ENCODE measurements at places on chromosomes 6 and 20.

DNA sequence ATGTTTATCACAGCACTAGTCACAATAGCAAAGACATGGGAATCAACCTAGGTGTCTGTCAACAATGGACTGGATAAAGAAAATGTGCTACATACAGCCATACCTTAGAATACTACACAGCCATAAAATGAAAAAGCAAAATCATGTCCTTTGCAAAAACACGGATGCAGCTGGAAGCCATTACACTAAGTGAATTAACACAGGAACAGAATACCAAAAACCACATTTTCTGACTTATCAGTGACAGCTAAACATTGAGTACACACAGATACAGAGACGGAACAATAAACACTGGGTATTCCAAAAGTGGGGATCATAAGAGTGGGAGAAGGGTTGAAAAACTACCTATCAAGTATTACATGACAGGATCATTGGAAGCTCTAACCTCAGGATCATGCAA lies 43.3 kb upstream of the DST start:
- no peak for DNase-seq

DNA sequence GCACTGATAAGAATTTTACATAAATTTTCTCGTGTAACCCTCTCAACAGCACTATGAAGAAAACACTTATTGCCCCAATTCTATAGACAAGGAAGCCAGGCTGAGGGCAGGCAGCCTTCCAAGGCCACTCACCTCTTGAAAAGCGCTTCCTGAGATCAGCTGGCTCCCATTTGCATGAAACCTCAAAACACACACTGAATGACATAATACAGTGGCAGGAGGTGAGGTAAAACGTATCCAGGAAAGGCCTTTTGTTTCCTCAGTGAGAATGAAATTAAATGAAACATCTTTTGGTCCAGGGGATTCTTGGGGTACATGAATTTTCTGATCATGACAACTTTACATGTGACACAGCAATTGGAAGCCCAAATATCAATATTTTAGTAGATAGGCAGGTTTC lies 112.5 kb downstream of the WDR27 start:
- DNase-seq = peak; percentile 87

DNA sequence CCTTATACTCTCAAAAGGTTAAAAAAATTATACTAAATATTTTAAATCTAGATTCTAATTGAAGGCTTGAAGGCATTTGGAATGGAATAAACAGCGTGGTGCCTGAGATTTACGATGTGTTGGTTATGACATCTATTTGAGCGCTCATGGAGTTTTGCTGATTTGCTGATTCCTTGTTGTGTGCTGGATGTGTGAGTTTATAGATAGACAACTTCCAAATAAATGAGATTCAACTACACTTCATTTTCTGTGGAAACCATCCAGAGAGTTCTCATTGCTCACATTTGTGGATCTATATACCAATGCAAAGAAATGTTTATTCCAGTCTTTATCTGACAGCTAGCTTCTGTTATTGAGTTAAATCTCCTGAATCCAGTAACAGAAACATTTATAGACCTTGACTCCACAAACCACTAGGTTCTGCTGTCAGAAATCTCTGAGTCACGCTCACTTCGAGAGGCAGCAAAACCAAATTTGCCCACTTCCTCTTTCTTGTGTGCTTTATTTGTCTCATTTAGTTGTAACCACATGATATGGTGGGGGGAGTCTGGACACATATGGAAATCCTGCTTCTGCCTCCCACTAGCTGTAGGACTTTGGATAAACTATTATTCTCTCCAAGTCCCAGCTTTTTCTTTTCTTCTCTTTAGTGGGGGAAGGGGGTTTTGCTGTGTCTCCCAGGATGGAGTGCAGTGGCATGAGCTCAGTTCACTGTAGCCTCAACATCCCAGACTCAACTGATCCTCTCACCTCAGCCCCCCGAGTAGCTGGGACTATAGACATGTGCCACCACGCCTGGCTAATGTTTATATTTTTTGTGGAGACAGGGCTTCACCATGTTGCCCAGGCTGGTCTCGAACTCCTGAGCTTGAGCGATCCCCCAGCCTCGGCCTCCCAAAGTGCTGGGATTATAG lies 54.5 kb downstream of the IPCEF1 start:
- no peak for DNase-seq

GRCh38 chr20:61846741-61847419 lies 218.8 kb downstream of the TAF4 start:
- no peak for DNase-seq

DNA sequence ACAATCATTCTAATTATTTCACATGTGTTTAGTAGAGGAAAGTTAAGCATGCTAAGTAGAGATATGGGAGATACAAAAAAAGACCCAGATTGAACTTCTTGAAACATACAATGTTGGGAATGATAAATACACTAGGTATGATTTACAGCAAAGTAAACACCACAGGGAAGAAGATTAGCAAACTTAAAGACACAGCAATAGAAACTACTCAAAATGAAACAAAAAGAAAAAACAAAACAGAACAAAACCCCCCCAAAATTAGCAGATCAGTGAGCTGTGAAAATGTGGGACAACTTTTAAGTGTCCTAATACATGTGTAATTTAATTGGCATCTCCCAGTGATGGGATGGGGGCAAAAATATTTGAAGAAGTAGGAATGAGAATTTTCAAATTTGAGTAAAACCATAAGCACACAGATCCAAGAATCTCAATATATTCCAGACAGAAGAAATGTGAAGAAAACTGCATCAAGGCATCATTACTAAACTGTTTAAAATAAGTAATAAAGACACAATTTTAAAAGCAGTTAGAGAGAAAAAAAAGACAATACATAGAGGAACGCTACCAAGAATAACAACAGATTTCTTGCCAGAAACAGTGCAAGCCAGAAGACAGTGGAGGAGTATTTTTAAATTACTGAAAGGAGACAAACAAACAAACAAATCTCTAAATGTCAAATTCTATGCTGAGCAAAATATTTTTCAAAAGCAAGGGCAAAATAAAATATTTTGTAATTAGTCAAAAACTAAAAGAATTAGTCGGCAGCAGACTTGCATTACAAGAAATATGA lies 473.7 kb downstream of the QKI start:
- no peak for DNase-seq

DNA sequence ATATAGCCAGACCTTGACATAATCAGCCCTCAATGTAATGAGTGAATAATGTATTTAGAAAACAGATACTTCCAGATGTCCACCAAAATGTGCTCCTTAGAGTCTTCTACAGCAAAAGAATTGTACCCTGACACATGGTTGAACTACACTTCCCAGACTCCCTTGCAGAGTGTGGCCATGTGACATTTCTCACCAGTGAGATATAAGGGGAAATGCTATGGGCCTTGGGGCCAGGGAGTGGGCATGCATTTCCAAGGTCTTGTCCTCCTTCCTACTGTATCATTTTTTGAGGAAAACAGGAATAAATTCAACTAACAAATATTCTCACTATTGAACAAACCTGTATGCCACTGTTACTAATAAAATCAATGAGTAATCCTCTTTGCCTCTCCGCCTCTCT lies 211.4 kb upstream of the SMLR1 start:
- DNase-seq = no peak

- peak; percentile 94 for DNase-seq
These were observed 36.5 kb upstream of the BCLAF1 start for GRCh38 chr6:136326038-136326553.

DNA sequence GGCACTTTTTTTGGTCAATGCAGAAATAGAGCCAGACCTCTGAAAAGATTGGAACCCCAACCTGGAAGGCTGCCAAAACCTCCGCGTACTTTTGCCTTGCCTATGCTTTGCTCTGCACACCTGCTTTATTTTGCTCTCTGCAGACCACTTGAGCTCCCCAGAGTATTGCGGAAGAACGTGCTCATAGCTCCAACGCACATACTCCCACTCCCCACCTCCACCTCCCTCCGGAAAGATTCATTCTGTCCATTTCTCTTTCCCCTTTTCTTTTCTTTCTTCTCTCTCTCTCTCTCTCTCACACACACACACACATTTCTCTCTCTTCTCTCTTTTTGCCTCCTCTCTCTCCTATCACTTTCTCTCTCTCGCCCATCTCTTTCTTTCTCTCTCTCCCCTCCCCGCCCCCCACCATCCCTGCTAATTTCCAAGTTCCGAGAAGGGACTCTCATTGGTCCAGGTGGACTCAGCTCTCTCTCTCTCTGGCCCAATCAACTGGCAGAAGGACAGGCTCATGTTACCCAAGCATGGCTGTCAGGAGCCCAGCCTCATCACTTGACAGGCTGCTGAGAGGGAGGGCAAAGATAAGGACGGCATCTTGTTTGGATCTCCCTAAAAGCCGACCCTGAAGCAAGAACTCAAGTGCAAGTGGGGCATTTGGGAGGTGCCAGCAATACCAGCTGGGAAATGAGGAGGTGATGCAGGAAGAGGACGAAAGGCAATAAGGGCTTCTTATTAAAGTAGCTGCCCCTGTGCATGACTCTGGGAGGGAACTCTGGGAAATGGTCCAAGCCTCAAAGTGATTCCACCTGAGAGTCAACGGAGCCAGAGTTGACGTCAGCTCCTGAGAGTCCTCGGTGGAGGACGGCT lies 246.1 kb downstream of the LY86 start:
- DNase-seq = peak; percentile 63

- no peak for DNase-seq
These were observed 57.2 kb downstream of the CNKSR3 start for GRCh38 chr6:154453329-154453728.

GRCh38 chr20:10790013-10790412 lies 116.2 kb upstream of the JAG1 start:
- DNase-seq = peak; percentile 74

DNA sequence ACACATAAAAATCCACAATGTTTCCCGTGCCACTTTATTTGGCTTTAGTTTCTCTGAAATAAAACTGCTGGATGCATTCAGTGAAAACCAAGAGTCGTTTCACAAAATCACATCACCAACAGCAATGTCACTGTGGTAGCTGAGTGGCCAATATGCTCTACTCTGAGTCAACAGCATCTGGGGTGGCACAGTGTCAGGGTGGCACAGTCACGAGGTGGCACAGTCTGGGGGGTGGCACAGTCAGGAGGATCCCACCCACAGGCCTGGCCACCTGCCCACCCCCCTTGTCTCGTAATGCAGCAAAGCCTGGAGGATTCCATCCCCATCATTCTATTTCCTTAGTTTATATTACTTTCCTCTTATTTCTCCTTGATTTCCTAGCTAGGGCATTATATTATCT lies 87.0 kb downstream of the ANKRD60 start:
- DNase-seq = no peak

GRCh38 chr6:74749211-74750147 lies 456.4 kb downstream of the COL12A1 start:
- DNase-seq = no peak

DNA sequence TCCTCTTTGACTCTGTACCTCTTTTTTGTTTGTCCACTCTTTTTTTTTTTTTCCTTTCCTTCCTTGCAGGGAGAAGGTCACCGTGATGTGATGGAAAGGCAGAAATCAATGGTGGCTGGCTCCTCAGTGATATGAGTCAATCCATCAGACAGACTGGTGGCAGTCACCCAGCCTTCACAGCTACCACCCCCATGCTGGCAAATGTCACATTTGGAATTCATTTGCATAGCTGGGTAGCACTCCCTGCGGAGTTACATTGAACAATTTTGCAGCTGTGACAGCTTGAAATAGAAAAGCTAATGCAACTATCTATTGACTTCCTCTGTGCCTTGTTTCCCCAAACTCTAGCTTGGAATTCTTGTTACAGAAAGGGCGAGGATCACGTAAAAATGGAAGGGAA lies 668.4 kb downstream of the C6orf118 start:
- DNase-seq = peak; percentile 39

GRCh38 chr6:134470457-134470975 lies 152.6 kb upstream of the SGK1 start:
- no peak for DNase-seq

GRCh38 chr6:32047855-32048766 lies 9.9 kb downstream of the CYP21A2 start:
- peak; percentile 6 for DNase-seq

GRCh38 chr6:34018961-34019606 lies 126.8 kb downstream of the GRM4 start:
- DNase-seq = no peak

DNA sequence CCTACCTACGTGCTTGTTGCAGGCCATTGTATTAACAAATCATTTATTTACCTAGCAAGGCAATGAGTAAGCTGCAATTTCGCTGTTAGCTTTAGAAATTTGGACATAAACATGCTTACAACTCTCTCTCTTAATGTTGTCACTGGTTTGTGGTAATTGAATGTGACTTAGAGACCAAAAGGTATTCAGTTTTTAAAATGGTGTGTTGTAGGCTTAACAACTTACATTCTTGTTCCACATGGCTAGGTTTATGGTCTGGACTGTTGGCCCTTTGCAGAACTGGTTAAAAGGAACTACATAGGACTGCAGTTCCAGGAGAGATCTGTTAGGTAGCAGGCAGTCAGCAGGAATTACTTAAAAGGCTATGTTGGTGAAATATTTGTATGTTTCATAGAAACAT lies 10.3 kb upstream of the CTAGE9 start:
- DNase-seq = peak; percentile 8

DNA sequence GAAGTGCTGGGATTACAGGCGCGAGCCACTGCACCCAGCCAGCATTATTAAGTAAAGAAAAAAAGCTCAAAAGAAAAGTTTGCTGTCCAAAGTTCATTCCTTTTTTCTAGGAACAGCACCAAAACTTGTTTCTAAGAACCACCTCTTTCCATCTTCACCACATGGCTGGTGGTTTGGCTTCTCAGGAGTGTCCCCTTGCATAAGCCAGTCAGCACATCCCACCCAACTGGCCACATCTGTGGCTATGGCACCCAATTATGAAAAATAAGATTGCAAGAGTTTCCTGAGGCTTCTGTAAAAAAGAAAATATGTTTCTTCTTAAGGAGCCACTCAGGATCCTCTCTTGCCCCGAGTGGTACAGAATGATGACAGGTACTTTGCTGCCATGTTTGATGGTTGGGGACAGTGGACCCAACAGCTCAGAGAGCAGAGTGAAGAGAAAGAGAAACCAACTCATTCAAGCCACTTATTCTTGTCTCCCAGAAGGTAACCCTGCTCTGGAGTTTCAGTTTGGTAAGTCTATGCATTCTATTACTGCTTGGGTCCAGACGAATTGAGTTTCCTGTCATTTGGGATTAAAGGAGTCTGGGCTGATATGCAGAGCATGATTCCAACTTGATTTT lies 65.3 kb downstream of the PSMB1 start:
- DNase-seq = no peak

DNA sequence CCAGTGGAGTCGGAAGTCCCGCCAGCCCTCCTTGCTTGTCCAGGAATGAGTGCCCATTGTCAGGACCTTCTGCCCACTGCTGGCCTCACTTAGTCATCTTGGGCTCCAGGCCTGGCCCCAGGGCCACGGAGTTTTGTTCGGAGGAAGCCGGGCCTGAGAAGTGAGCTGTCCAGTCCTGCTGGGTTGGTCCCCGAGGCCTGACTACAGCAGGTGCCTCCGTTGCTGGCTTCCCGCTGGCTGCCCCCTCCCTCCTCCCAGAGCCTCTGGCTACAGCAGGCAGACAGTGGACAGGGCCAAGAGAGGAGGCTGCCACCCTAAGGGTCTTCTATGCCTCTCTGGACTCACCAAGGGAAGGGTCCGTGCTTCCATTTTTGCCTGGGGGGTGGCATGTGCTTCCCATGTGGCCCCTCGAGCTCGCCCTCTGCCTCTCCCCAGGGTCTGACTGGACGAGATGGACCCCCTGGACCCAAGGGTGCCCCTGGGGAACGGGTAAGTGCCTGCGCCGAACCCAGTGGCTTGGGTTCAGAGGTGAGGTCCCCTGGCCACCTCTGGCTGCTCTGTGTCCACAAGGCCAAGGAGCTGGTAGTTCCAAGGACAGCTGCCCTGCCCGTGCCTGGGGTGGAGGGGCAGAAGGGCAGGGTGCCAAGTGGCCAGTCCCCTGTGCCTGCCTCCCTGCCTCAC lies 2.8 kb downstream of the COL9A3 start:
- DNase-seq = no peak

Measured in DMS153 (cell line).